ENCODE measurements at places on chromosomes 6 and 20.
A peak's percentile ranks its signal among the peaks of the same experiment; 100 is the strongest.

DNA sequence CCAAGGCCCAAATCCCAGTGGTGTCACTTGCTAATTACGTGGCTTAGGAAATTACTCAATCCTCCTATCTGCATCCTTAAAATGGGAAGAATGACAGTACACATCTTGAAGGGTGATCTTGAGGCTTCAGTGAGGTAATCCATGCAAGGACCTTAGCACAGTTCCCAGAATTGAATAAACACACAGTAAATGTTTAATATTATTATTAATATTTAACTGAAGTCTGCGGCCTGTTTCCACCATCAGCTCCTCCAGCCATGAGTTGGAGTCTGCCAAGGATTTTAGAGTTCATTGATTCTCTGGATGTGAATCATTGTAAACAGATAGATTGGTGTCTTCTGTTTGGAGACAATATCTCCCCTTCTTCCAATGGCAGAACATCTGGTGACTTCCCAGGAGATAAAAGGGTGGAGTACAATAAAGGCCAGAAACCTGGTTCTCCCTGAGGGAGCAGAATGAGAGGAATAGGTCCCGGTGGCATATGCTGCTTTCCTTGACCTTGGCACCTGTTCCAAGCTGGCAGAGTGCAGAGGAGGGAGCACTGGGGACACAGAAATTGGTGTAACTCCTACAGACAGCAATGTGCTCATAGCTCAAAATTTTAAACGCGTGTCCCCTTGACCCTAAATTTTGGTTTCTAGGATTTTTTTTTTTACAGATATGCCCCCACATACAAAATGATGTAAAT lies 25.4 kb downstream of the UNC5CL start:
- DNase-seq, result no peak

DNA sequence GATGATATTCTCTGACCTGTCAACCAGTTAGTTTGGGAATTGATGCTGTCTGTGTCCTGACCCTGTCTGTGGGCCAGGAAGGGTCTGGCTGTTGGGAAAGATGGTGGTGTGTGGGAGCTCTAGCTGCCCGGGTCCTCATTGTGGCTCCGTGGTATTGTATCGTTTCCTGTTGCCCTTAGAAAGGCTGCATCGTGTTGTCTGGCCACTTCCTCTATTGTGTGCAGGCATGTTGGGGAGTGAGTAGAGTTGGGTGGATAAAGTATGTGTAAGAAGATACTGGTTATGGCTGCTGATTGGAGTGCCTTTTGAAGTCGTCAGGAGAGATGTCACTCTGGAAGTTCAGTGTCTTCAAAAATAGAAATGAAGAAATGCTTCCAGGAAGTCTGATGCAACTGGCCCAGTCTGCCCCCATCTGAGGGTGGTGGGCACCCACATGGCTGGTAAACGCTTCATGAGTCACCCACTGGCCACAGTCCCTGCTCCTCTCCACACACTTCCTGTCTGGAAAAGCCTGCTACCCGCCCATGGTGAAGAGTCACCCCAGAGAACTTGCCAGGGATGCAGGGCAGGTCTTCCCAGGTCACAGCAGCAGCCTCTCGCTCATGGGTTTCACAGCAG lies 27.9 kb downstream of the PPARD start:
- peak; percentile 26 for DNase-seq

- DNase-seq, result no peak
Measured at GRCh38 chr20:47172579-47172978, 183.9 kb downstream of the ZMYND8 start.

GRCh38 chr6:100484474-100484873 lies 19.8 kb upstream of the SIM1 start:
- no peak for DNase-seq

- DNase-seq, result no peak
Measured at GRCh38 chr20:41098703-41099250, 38.6 kb upstream of the PLCG1 start.

- no peak for DNase-seq
Measured at GRCh38 chr6:12009876-12010634, 2.1 kb upstream of the HIVEP1 start.

DNA sequence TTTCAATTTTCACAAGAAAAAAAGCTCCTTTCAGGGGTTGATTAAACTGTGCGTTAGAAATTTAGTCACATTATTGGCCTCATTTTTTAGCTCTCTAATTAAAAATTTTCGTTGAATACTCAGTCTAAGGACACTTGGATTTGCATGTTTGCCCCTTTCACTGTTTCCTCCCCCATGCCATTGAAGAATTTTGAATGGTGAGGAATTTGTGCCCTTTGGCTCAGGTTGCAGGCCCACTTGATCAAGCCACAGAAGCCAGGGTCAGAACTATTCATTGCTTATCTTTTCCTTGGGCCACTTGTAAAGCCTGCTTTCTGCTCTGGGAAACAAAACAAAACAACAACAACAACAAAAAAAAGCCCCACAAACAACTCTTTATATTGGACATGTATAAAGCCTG lies 12.2 kb downstream of the LIN28B start:
- DNase-seq, result no peak

DNA sequence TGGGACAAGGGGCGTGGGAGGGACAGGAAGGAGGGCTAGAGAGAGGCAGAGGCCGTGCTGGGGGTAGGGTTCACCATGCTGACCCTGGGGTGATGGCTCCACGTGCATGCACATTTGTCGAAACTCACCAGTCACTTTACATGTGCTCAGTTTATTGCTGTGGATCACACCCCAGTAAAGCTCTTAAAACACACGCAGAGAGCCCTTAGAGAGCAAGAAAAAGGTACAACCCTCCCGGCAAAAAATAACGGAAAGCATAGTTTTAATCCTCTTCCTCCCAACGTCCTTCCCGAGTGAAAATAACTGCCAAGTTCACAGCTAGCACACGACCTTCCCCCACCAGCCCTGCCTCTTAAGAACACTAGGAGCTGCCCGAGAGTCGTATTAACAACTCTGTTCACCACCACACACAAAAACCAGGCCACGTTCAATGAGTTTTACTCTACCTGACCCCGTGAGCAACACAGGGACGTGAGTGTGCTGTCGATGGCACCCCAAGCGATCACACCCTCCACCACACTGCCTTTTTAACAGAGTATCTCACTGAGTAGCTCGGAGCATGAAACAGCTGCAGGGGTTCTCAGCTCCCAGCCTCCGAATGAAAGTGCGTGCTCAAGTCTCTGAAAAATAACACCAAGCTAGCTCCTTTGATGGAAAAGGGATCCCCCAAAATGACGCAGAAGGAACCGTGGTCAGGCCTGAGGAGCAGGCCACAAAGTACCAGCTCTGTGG lies 39.7 kb downstream of the TAF4 start:
- no peak for DNase-seq

DNA sequence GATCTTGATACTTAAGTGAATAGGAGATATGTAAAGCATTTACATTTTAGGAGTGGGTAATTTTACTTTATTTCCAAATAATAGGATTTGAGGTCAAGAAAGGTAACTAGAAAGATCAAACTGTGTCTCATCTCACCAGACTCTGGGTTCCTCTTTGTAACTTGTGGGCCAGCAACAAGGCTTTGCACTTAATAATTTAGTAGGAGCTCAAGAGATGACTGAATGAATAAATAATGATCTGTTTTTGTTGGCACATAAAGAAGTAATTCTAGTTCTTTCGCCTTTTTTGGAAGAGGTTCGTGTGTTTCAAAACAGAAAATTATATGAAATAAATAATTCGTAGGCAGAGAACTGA lies 67.4 kb upstream of the FABP7 start:
- no peak for DNase-seq

GRCh38 chr6:107493158-107494057 lies 3.5 kb downstream of the SOBP start:
- no peak for DNase-seq

DNA sequence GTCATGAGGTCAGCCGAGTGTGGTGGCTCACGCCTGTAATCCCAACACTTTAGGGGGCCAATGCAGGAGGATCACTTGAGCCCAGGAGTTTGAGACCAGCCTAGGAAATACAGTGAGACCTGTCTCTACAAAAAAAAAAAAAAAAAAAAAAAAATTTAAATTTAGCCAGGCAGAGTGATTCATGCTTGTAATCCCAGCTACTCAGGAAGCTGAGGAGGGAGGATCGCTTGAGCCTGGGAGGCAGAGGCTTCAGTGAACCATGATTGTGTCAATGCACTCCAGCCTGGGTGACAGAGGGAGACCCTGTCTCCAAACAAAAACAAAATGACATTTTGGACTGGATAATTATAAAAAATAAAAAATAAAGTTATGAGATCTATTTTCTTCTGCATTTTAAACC lies 56.2 kb downstream of the ADGRF1 start:
- no peak for DNase-seq

DNA sequence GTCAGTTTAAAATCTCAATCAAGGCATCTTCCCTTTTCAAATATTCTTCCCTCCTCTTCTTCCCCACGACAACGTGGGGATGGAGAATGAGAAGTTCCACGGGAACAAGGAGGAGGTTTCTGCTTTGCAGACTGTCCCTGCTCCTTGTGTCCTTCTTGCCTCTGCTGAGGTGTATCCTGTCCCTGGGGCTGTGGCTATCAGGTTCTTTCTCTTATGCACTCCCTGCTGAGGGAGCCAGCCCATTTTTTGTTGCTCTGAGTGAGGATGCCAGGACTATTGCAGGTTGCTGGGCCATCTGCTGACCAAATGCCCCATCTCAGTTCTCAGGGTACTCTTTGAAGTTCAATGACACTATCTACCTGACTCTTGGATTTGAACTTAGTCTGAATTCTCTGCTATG lies 533.6 kb downstream of the RNF144B start:
- no peak for DNase-seq
